Stimulated activated CD4-positive, alpha-beta T cell treated with anti-CD3 and anti-CD28 coated beads, Interleukin-1b, Interleukin-23, amount 100 ng/mL, for 24 hours (primary cell): ENCODE measurements at places on chromosomes 7 and 10.

DNA sequence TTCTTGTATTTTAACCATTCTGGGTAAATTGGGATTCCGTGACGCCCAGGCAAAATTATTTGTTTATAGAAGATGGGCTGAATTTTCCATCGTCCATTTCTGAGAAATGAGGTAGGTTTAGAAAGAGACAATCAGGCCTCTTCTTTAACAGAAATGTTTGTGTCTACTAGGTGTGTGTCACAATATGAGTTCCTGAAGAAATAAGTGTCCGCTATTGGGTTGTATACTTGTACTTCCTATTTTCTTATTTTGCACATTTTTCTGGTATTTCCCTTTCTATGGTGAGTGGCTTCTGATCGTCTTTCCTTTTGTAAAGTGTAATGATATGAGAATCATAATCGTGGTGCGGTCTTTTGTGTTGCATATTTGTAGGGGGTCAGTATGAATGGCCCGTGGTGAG, 83.9 kb downstream of the TCF7L2 start:
- DNase-seq, result no peak

DNA sequence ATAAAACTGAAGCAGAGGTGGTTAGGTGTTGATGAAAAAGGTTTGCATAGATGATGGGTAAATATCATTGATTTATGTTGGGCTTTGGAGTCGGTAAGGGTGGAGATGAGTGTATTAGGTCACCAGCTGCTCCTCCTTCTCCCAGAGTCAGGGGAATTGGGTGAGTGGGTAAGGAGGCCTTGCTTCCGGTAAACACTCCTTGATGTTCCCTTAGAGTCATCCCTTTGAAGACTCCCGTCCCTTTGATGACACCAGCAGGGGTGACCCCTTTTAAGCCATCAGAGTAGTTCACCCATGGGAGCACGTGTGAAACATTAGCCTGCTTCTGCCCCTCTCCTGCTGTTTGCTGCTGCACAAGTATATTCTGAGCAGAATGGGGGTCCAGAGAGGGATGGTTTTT, 92.2 kb upstream of the DKK1 start:
- DNase-seq, result no peak

GRCh38 chr10:73398024-73398423, 15.8 kb downstream of the ANXA7 start:
- no peak for DNase-seq

- no peak for DNase-seq
Observed at GRCh38 chr7:1457059-1457948, 2.0 kb downstream of the MICALL2 start.

GRCh38 chr7:41567031-41567730, 135.7 kb downstream of the INHBA start:
- DNase-seq, result no peak

DNA sequence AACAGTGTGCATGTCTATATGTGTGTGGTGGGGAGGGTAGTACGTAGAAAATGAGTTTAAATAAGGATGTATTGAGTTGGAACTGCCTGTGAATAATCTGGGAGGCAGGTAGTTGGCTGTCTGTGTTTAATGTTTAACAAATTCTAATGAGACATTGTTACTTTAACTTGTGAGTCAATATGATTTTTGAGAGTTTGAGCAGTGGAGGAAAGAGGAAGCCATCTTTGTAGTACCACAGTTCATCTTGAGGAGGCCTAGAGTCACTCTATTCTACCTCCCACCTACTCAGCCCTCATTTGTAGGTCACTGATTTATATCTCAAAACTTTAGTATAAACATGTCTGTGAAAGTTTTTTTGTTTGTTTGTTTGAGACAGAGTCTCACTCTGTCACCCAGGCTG, 129.9 kb upstream of the ITGB1 start:
- no peak for DNase-seq

DNA sequence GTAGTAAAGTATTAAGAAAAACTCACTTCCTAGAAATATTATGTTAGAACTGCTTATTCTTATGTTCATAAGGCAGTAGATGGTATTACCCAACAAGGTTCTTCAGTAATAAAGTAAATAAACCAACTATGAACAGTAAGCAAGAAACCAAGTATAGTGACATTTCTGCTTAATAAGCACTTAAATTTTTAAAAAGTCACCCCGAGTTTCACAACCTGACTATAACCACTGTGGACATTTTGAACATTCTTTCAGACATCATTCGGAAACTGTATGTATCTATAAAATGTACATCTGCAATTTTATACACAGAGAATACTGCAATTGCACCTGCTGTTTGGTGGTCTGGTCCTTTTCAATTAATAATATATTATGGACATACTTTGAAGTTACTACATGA, 1073.6 kb downstream of the XPNPEP1 start:
- DNase-seq, result no peak

- no peak for DNase-seq
Observed at GRCh38 chr7:122970740-122971725, 24.5 kb downstream of the TAS2R16 start.

GRCh38 chr10:60467202-60467546, 77.5 kb upstream of the ANK3 start:
- DNase-seq, result no peak

- DNase-seq, result no peak
Observed at GRCh38 chr10:50490241-50490640, 133.5 kb downstream of the SGMS1 start.

- no peak for DNase-seq
Observed at GRCh38 chr10:108362961-108363360, 1198.5 kb upstream of the SORCS1 start.

GRCh38 chr10:1451941-1452340, 285.4 kb downstream of the ADARB2 start:
- no peak for DNase-seq

GRCh38 chr7:26510231-26510957, 218.7 kb downstream of the SNX10 start:
- DNase-seq, result no peak

DNA sequence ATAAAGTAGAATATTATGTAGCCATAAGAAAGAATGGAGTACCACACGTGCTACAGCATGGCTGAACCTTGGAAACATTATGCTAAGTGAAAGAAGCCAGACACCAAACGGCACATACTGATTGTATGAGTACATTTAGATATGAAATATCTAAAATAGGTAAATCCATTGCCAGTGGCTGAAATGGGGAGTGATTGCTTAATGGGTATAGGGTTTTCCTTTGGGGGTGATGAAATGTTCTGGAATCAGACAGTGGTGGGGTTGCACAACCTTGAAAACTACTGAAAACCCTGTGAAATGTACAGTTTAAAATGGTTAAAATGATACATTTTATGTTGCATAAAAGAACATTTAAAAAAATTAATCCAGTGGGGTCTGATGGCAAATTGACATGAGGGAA, 667.9 kb downstream of the AUTS2 start:
- no peak for DNase-seq

GRCh38 chr7:1967512-1968396, 265.0 kb downstream of the MAD1L1 start:
- DNase-seq, result no peak

DNA sequence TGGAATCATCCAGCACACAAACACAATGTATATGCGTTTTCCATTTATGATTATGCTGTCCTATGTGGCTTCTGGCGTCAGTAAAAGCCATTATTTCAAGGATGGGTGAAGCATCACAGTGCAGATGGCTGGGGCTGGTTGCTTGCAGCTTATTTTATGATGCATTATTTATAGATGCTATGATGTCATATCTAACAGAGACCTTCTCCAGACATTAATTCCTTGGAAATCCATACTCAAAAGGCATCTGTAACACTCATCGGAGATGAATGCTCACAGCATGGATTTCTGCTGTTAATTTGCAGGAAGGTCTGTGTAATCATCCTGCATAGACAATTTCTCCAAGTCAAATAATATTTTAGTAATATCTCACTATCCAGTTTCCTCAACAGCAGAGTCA, 7.2 kb downstream of the RGS10 start:
- DNase-seq, result no peak

GRCh38 chr7:151451156-151451555, 11.2 kb upstream of the CRYGN start:
- DNase-seq, result no peak

GRCh38 chr7:16939161-16939560, 57.4 kb upstream of the AGR3 start:
- DNase-seq, result no peak

GRCh38 chr10:70007116-70007820, 45.4 kb upstream of the MACROH2A2 start:
- no peak for DNase-seq

DNA sequence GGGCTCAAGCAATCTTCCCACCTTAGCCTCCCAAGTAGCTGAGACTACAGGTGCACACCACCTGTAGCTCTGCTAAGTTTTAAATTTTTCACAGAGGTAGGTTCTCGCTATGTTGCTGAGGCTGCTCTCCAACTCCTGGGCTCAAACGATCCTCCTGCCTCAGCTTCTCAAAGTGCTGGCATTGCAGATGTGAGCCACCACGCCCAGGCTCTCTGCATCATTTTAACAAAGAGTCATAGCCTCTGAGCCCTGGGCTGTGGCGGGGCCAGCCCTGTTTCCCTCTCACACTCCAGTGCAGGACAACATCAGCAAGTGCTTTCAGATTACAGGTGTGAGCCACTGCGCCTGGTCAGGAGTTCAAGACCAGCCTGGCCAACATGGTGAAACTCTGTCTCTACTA, 102.5 kb downstream of the COL26A1 start:
- DNase-seq, result no peak

DNA sequence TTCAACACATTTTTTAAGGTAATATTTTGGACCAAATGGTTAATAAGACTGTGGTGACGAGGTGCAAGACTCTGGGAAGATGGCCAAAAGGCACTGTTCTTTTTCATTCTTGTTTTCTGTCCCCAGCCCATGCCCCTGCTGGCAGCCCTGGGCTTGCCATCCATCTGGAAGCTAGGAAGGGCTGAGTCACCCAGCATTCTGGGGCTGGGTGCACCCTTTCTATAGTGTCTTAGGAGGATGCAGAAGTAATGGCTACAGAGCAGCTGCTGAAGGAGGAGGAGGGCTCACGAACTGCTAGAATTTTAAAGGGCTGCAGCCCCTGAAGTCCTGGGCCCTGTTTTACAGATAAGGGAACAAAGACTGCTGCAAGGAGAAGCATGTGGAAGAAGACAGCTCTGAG, 42.8 kb upstream of the ZNF32 start:
- no peak for DNase-seq

GRCh38 chr7:89988074-89988473, 166.2 kb upstream of the STEAP1 start:
- DNase-seq, result no peak

DNA sequence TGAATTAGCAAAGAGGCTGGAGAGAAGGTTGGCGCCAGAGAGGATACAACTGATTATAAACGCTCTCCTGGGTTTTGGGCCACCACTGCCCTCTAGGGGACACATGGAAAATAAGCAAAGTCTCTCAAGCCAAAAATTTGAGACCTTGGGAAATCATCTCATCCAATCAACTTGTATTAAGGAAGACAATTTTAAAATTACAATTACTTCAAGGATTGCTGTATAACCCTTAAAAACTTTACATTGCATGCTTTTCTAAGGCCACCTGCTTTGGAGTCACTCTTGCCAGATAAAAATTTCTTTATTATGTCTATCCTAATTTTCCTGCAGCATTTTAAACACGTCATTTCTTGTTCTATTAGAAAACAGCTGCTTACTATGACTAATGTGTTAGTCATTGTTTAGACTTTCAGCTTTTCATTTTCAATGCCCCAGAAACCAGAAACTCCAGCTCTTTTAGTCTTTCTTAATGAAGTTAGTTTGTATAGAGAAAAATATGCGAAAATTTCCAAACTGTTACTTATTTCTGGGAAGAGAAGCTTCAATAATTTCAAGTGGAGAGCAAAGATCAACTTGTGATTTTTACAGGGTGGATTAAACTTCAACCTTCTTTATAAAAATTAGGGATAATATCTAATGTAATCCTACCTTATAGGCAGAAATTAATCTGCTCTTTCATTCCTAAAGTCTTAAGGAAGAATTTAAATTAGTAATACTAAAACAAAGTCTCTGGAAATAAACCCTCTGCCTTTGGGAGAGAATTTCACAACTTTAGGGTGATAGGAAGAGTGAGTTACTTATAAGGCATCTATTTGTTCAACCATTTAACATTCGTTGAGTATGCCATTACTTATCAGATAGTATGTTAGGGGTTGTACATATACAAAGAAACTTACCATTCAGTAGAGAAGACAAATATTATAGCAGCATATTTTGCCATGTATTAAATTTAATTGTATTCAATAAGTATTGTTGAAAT, 20.6 kb upstream of the RHOBTB1 start:
- no peak for DNase-seq

DNA sequence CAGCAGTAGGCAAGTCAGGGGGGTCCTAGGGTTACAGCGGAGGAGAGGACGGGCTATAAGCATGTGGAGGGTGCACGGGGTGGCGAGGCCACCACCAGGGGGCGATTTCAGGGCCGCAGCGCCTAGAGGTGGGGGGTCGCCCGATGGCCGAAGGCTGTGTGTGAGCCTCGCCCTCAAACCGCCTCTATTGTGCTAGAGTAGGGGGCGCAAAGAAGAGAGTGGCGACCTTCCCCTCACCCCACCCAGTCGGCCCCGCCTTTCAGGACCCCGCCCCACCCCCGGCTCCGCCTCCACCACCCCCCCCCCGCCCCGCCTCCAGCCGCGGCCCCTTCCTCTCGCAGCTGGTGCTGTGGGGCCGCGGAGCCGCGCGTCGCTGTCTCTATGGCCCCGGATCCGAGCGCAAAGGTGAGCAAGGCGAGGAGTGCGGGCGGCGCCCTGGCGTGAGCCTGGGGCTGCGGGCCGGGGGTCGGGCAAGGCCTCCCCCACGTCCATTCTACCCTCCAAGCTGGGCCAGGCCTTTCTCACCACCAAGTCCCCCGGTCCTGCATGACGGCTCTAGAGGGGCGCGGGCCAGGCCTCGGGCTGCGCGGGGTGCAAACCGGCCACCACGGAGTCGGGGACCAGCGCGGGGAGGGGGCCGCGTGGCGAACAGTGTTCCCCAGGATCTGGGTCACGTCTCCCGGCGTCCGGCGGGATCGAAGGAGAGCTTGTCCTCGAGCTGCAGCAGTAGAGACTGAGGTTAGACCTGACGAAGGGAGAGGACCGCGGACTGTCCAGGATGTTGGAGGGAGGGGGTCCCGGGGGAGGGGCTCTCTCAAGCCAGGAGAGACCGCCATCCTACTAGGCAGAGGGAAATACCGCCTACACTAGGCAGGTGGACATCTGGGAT, at the start of gene SEMA4G:
TSS of gene SEMA4G (plus strand) at position 318 of the 889 bp plus-strand sequence. CDS start 3,409 bp downstream, outside the sequence.
- no peak for DNase-seq

GRCh38 chr7:137885678-137886077, 38.9 kb upstream of the DGKI start:
- DNase-seq, result no peak

DNA sequence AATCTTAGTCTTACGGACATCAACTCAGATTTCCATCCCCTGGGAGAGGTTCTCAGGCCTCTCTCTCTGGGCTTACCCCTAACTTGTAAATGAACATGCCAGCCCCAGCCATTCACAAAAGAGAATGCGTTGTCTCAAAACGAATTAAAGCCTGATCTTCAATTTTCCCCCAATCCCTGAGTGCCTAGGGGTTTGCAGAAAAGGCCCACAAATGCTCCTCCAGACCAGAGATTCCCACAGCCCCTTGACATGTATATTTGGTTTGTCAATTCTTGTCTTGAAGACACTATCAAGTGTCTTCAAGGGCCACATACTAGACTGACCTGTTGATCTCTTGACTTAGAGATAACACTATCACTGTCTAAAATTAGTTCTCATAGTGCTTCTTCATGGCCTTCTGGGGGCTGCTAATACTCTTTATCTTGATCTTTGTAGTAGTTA, 11.9 kb upstream of the HOXA13 start:
- DNase-seq, result no peak

GRCh38 chr10:33556103-33556502, 221.6 kb upstream of the NRP1 start:
- DNase-seq, result no peak
